ENCODE measurements at places on chromosomes 7 and 10. TPM values are rescaled to one million over a fixed set of nuclear protein-coding genes. Genes with fewer than 3 reads are reported as not detected.

VPS37D gene
- 3.2 TPM for total RNA-seq

SLC29A4 gene
- total RNA-seq: 2.7 TPM

C7orf33 gene
- total RNA-seq: not detected

CADPS2 gene
- 36.0 TPM for total RNA-seq

FZD1 gene
- total RNA-seq: 25.1 TPM

GRCh38 chr7:27096768-27097514 lies 1.1 kb upstream of the HOXA1 start:
- no peak for DNase-seq

DNA sequence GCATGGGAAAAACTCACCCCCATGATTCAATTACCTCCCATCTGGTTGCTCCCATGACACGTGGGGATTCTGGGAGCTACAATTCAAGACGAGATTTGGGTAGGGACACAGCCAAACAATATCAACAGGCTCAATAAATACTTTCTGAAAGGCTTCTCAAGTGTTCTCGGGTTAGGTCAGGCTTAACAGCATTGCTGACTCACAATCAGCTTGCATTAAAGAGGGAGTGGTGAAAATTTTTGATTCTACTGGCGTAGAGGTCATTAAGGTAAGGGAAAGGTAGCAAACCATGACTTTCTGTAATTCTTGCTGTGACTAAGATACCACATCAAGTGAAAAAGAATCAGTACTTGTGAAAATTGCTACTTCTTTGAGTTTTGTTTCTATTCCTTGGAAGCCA lies 126.4 kb downstream of the JCAD start:
- DNase-seq: no peak

DNA sequence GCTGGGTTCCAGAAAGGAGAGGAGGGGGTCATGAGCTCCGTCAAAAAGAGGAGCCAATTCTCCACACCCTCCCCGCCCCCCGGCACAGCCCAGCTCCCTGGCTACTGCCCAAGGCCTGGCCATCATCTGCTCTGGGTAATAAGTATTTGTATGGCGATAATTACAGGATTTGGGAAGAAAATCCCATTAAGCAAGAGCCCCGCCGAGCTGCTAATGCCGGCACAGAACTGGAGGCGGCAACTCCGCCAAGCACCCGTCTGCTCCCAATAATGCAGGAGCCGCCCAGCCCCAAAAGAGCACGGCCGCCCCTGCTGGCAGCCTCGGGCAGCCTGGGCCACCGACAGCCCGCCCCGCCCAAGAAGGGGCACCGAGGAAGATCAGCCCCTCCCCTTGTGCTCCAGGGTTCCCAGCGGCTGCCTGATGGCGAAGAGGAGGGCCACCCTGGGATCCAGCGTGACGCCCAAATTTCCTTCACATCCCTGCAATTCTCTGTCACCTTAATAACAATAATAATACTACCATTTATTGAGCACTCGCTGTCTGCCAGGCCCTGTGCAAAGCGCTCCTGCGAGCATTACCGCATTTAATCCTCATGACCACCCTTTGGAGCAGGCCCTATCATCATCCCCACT lies 5.9 kb downstream of the SLIT1 start:
- DNase-seq: no peak

GRCh38 chr7:23713285-23714149 lies 3.5 kb downstream of the STK31 start:
- no peak for DNase-seq

GRCh38 chr7:75534727-75535307 lies 42.7 kb downstream of the SPDYE5 start:
- no peak for DNase-seq

DNA sequence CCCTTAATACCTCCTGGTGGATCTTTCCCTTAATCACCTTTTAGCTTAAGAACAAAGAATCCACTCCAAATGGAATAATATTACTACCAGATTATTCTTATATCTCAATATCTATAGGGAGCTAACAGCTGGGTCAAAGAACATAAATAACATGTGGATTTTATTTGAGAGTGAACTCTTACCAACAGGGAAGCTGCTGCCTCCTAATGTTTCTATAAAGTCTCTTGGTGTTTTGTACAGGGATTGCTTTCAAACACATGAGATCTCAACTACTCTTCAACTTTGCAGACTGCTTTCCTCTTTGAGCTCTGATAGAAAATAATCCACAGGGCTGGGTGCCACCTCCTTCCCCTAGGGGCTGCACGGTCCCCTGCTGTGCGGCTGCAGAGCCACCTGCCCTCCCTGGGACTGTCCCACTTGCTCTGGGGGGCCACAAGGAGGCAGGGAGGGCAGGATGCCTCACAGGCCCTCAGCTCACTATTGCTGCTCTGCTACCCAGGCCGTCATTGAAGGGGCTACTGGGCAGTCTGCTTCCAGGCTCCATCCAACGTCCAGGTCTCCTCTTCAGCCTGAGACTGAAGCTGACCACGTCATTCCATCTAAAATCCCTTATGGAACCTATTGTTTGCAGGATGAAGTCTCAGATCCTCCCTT lies 191.2 kb downstream of the CXCL12 start:
- no peak for DNase-seq

DNA sequence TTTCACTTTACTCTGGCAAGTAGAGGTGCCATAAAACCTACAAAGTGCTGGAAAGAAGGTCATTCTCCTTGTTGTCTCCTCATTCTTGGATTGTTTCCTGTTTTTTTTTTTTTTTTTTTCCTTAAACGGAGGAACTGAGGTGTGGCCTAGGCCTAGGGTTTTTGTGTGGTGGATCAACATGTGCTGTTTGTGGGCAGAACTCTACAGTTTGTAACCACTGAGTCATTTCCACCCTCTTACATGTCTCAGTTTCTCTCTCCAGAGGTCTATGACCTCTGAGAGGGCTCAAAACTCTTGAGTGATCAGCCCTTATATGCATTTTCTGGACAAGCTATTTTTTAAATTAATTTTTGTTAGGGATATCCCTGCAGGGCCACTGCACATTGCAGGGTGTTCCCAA lies 296.0 kb downstream of the PPP1R3A start:
- DNase-seq: no peak

DNA sequence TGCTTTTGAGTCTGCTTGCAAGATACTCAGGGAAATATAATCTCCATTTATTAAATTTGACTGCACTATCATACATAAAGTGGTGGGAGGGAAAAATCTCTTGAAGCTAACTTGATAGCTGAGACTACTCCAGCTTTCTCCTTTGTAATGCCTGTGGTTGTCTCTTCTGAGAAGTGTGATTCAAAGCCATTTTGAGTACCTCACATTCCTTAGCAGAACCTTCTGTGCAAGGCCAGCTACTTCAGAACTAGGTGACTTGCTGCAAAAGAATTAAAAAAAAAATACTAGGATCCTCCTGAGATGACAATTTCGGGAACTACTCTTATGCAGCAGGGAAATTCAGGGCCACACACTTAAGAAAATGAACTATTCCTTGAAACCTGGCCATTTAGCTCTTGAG lies 294.8 kb downstream of the MDFIC start:
- no peak for DNase-seq

GRCh38 chr10:28664369-28664740 lies 13.0 kb upstream of the BAMBI start:
- no peak for DNase-seq

DNA sequence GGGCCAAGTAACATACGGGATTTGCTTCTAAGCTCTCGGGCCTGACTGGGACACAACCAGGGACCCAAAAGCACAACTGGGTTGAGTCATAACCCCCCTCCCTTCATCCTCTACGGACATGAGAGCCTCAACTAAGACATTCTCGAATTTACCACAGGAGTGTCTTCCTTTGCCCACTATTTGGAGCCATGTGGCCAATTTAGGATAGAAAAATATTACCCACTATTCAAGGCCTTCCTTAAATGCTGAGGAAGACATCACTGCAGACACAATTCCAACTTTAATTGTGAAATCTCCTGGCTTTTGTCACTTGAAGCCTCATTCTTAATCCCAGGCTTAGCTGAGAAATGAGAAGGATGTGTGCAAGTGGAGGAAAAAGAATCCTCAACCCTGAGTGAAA lies 11.8 kb downstream of the CTBP2 start:
- no peak for DNase-seq

- DNase-seq: no peak
These were observed 4.7 kb downstream of the ZNF503 start for GRCh38 chr10:75396631-75397495.

- DNase-seq: no peak
These were observed 105.9 kb upstream of the ANLN start for GRCh38 chr7:36283711-36284130.

DNA sequence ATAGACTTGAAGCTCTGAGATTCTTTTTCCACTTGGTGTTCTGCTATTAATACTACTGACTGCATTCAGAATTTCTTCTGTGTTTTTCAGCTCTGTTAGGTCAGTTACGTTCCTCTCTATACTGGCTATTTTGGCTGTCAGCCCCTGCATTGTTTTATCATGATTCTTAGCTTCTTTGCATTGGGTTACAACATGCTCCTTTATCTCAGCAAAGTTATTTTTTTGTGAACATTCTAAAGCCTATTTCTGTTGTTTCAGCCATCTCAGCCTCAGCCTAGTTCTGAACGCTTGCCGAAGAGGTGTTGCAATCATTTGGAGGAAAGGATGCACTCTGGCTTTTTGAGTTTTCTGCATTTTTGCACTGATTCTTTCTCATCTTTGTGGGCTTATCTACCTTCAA lies 201.5 kb upstream of the GNAI1 start:
- no peak for DNase-seq

DNA sequence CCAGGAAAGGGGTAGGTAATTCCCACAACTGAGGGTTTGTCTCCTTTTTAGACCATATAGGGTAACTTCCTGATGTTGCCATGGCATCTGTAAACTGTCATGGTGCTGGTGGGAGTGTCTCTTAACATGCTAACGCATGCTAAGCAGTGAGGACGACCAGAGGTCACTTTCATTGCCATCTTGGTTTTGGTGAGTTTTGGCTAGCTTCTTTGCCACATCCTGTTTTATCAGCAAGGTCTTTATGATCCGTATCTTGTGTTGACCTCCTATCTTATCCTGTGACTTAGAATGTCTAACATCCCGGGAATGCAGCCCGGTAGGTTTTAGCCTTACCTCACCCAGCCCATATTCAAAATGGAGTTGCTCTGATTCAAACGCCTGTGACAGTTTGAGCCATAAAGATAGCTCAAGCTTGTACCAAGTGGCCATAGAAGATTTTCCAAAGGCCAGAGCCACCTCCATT lies 176.0 kb upstream of the NAMPT start:
- DNase-seq: no peak

DNA sequence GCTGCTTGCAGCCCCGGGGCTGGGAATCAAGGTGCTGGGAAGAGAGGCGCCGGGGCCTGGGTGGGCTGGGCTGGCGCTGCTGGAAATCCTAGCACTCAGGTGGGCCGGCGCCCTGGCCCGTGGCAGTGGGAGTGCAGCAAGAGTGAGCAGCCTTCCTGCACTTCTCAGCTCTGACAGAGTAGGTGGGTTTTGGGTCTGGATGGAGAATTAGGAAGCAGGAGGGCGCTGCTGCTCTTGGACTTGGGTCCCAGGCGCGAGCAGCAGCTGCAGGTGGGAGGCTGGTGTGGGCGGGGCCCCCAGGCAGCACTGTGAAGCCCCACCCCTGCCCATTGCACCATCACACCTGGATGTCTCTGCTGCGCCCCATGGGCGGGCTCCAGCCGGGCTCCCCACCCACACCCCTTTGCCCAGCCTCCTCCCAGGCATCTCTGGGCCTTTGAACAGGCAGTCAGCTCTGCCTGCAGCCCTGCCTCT lies 6.0 kb downstream of the BRI3 start:
- no peak for DNase-seq

DNA sequence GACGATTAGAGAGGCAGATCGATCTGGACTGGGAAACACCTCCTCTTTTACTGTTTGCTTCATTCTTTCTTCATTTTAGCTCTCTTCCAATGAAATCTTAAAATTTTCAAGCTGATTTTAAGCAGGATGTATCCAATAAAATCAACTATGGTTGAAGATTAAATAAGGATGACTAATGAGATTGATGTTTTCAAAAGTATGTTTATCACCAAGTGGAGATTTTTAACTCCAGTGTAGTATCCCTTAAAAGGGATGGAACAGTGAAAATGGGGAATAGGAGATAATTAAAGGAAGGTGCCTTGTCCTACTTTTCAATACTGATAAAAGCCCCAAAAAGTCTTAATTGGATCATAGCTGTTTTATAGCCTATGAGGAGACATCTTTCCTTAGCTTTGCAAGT lies 11.6 kb upstream of the LIPF start:
- DNase-seq: no peak

DNA sequence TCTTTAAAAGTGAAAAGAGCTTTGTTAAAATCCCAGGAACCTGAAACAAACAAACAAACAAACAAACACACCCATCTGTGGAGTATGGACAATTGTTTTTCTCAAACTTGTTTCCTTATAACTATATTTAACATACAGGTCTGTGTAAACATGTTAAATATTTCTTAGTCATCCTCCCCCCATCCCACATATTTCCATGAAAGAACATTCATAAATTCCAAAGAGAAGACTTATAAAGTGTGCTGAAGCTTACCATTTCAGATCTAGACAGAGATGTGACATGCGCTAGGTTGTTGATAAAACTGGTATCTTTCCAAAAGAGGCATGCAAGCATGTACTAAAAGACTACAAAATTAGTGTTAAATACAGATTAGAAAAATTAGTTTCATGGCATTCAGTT lies 6.5 kb downstream of the FKBP14 start:
- no peak for DNase-seq

GRCh38 chr7:135942614-135943013 lies 34.5 kb downstream of the MTPN start:
- DNase-seq: no peak

DNA sequence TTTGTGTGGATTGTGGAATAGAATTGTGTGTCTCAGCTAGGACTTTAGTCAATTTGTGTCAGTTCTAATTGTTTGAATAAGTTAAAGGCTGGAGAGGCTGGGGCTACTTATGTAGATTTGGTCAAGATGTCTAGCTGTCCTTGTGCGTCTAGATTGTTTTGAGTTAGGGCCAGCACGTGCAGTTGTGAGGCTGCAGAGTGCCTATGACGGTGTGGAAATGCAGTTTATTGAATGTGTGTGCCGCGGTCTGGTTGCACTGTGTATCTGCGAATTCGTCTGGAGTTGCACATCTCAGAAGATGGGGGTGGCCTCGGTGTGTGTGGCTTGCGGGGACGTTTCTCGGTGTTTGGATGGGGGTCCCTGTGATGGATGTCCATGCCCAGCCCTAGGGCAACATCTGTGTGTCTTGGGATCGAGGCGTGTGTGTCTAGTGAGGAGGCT lies 10.2 kb downstream of the EMX2 start:
- DNase-seq: no peak

DNA sequence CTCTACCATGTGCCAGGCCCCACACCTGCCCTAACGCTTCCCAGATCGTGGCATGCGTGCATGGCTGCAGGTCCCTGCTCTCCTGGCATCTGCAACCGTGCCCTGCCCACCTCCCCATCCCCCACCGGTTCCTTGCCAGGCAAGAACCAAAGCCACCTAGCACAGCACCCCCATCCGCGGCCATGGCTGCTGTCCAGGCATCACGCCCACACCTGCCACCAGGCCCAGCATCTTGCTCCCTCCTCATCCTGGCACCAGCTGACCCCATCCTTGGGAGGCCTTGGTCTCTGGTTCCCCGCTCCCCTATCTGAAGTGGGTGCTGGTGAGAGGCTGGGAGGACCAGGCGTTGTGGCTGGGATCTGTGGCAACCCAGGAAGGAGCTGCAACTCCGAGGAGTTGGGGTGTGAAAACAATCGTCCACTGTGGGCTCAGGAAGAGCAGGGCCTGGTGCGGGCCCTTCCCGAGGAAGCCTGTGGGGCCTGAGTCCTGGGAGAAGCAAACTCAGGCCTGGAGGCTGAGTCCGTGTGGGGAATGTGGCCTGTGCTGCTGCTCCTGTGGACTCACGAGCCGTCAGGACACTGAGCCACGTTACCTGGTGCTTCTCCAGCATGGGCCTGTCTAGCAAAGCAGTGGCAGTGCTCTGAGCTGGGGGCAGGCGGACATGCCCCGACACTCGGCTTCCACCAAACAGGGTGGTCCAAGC lies 417.1 kb downstream of the DNAJB6 start:
- DNase-seq: no peak
